ENCODE measurements at places on chromosomes 4 and X.

GRCh38 chr4:169810325-169811323 lies 52.9 kb upstream of the HPF1 start:
- peak; percentile 86 for DNase-seq

DNA sequence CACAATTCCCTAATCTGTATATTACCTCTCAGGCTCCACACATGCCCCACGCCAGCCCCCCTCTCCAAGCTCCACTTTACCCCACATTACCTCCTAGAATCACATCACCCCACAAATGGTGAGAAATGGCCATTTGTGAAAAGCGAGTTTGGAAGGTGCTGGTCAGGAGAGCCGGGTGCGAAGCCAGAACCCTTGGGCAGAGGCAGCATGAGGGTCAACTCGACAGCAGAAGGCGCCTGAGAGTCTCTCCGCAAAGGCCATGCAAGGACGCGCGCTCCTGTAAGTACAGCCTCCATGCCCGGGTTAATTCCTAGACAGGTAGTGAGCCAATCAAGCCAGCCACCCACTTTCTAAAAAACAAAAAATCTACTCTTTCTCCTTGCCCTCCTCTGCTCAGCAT lies 42.4 kb downstream of the RHOXF2 start:
- no peak for DNase-seq

DNA sequence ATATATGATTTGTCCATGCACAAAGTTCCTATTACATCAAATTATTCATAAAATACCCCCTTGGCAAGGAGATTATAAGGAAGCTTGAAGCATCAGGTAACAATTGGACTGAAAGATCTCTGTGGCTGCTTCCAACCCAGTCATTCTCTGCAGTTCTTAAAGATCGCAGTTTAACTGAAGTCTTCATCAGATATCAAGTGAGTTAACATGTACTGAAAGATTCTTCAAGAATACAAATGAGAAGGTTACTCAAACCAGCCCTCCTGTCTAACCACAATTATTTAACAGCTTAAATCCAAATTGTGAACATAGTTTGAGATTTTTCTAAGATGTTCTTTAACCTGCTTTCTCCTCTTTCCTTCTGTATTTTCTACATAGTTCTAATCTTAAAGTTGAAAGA lies 56.1 kb downstream of the SLC10A7 start:
- DNase-seq: no peak

DNA sequence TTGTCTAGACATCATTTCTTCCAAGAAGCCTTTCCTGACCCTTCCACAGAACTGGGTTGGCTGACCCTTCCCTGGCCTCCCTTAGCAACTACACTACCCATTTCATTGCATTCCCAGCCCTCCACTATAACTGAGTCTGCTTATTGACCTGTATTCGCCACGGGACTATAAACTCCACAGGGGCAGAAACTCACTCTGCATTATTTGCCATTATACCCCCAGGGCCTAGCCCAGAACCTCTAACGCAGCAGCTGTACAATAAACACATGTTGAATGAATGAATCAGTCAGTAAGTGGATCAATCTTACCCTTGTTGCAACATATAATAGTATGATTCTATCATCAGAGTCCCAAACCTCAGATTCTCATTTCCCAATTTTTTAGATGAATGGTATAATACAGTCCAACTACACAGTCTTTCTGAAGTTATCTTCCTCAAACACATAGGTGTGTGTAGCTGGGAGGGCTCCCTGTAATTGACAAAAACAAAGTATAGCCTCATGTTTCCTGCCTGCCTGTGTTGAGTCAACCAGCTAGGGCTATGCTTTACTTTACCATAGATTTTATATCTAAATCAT lies 209.3 kb downstream of the CHIC2 start:
- no peak for DNase-seq

DNA sequence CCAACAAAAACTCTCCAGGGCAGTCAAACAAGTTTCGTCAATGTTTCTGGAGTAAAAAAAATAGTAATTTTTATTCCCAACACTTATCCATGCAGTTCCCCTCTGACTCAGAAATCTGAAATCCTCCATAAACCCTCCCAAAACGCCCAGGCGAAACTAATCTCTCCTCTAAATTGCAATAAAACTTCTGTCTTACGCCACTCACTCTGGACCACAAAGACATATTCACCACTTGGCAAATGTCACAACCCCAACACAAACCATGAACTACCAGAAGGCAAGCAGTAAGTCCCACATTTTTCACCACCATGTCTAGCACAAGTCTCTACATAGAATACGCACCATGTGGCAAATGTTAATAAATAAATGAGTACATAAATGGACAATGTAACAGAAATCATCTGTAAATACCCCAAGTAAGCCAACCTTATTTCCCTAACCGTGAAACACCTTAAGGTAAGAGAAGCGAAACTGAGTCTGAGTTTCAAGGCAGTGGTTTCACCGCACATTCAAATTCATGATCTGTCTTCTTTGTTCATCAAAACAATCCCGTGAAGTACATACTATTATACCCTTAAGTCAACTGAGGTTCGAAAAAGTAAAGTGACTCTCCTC lies 1.6 kb downstream of the PAPSS1 start:
- DNase-seq: no peak

GRCh38 chr4:123127218-123127617 lies 204.8 kb upstream of the NUDT6 start:
- no peak for DNase-seq

DNA sequence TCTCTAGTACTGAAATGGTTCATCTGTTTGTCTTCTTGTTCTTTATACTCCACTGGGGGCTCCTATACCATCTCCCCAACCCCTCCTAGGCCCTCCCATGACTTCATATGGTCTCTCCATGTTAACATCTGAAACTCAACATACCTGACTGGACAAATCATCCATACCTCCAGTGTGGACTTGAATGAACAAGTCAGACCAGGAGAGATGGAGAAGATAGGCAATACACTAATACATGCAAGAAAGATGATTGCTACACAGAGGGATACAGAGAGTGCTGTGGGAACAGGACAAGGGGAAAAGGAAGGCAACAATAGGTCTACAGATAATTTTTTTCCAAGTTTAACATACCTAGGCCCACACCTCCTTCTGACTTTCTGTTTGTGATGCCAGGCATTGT lies 175.1 kb downstream of the FHIP1A start:
- DNase-seq: no peak

DNA sequence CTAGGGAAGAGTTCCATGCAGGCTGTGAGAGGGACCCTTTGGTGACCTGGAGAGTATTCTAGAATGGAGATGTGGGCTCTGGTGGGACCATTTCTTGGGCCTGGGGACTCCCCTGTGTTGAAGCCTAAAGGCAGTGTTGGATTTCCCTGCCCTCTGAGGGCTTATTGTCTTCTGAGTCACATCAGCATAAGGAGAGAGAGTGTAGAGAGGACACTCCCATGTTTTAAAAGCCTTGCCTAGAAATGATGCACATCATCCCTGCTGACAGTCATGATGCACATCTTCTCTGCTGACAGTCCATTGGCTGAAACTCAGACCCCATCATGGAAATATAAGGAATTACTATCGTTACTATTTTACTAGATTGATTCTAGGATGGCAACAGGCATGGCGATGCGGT lies 51.9 kb downstream of the FAM114A1 start:
- DNase-seq: no peak

DNA sequence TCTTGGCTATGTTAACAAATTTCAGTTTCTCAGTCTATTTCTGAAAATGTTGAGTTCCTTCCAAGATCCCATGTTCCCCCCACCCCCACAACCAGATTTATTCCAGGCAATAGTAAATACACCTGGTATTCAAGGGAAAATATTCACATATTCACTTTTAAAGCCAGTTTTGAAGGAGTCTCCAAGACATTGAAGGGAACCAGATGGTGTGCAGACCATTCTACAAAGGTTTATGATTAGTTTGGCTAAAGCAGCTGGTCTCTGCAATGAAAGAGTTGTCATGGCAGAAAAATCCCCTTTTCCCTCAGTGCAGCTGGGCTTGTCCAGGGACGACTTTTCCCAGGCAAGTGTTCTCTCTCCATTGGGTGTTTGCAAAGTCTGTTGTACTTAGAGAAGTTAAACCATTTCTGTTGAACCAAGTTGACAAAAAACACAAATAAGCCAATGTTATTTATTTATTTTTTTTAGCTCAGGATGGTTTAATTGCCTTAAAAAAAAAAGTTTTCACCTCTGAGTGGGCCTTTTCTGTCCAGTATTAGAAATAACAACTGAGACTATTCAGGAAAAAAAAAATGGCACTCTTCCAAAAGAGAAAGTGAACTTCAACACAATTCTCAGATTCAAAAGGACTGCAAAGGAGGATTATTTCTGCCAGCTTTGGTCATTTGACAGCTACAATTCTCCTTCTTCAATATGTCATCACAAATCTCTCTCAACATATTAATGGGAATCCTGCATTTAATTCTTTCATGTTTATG lies 410.6 kb downstream of the IL1RAPL1 start:
- no peak for DNase-seq
